ENCODE measurements at places on chromosomes 7 and 10.

- DNase-seq = no peak
These were observed 18.9 kb upstream of the PRKAR2B start for GRCh38 chr7:107025449-107026103.

DNA sequence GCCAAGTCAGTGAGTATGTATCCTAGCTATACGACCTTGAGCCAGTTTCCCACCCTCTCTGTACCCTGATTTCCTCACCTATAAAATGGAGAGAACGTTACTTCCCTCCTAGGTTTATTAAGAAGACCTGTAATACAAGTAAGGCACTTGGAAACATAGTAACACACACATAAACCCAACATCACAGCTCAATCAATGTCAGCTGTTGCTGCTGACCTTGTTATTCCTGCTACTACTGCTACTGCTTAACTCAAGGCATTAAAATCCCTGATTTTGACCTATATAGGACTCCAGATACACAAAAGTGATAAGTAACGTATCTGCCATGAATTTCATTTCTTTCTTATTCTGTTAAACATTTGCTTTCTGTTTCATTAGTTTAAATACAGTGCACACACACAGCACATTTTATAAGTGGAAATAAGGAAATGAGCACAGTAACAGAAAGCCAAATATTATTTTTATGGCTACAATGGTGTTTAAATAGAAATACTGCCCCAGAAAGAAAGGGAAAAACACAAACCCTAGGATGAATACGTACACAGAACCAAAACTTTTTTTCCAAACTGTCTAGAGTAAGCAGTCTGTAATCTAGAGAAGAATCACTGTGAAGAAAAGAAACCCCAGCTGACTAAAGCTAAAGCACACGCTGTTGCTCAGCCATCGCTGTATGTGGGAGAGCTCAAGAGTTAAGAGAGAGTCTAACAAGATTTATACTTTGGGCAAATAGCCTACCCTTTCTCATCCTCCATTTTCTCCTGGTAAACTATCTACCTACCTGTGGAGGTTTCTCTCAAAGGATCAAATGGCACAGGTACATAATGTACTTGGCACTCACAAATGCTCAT is 19.0 kb downstream of the NAPEPLD start:
- DNase-seq = no peak

DNA sequence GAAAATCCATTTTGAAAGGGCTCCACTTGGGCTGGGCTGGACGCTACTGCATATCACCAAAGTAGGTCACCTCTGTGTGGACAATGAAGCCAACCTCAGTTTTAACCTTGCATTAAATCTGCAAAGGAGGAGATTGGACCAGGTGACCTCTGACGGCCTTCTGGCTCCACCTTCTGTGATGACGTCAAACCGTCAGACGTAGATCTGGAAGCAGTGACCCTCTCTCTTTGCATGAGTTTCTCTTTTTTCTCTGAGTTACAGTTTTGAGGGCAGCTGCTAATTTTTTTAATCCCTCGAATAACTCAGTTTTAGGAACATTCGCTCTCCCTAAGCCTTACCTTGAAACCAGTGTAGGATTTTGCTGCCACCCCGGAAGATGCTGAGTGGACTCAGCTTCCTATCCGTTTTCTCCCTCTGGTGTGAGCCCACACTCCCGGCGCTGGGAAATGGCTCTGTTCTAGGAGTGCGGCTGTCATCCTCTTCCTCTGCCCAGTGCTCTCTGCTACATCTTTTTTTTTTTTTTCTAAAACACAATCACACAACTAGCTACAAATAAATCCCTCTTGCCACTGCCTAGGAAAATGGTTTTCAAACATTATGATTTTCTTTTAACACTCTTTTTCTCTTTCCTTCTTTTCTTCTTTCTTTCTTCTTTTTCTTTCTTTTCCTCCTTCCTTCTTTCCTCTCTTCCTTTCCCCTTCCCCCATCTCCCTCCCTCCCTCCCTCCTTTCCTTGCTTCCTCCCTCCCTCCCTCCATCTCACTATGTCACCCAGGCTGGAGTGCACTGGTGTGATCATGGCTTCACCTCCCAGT is 27.7 kb upstream of the NMT2 start:
- no peak for DNase-seq

DNA sequence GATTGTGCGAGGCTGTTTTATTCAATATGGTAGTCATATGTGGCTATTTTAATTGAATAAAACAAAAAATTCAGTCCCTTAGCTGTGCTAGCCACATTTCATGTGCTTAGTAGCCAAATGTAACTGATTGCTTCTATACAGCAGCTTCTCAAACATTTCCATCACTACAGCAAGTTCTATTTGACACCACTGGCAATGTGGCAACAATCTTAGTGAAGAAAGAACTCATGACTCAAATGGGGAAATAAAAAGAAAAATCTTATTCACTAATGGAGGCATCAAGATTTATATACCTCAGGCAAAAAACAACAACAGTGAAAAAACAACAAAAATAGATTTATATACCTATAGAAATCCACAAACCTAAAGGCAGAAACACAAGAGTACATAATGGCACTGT is 17.9 kb downstream of the SEM1 start:
- no peak for DNase-seq

GRCh38 chr7:130365088-130365487 is 15.2 kb upstream of the CPA1 start:
- DNase-seq = no peak

GRCh38 chr10:35375091-35375765 is 38.9 kb downstream of the CCNY start:
- no peak for DNase-seq

- peak; percentile 16 for DNase-seq
These were observed 171.5 kb upstream of the SP4 start for GRCh38 chr7:21256310-21256877.

DNA sequence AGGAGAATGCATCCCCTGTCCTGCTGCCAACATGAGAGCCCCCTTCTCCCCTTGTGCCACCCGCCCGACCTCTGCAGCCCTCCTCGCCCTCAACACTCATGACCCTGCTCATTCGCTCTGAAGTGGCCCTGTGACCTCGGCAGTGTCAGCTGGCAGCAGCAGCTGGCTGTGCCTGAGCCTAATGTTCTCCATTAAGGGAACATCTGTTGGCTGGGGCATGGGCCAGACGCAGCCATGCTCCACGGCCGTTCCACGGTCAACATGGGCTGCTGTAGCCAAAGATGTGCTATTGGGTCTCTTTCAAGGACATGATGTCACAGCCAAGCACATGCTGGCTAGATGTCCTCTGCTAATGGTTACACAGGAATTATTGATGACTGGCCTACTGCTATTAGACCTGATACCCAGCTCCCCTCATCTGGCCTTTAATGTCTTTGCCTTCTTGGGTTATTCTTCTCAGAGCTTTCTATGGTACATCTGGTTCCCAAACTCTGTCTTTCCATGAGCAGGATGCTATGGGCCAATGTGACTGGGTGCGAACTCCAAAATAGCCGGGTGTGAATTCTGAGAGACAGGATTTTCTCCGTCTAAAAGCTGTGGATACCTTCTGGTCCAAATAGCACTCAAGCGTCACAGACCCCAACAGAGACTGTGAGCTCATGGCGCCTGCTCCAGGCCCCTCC is 22.4 kb downstream of the ADCYAP1R1 start:
- peak; percentile 38 for DNase-seq

GRCh38 chr10:725786-726185 is 36.3 kb upstream of the DIP2C start:
- no peak for DNase-seq

DNA sequence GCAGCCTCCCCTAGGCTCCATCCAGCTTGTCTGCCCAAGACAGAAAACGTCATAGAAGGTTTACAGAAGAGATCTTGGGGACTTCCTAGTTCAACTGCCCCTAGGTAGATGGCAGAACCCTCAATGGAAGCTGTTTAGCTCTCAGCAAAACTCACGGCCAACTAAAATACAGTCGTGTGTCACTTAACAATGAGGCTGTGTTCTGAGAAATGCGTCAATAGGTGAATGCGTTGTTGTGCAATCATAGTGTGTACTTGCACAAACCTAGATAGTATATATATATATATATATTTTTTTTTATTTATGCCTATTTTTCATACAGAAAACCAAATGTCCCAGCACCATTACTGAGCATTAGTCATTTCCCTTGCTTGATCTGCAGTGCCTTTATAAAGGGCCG is 100.4 kb upstream of the SH2B2 start:
- DNase-seq = no peak

GRCh38 chr10:14425034-14425433 is 94.3 kb upstream of the FRMD4A start:
- no peak for DNase-seq

- no peak for DNase-seq
These were observed 565.8 kb downstream of the NRG3 start for GRCh38 chr10:82440775-82441174.

GRCh38 chr10:119480667-119481066 is 61.9 kb downstream of the RGS10 start:
- no peak for DNase-seq

DNA sequence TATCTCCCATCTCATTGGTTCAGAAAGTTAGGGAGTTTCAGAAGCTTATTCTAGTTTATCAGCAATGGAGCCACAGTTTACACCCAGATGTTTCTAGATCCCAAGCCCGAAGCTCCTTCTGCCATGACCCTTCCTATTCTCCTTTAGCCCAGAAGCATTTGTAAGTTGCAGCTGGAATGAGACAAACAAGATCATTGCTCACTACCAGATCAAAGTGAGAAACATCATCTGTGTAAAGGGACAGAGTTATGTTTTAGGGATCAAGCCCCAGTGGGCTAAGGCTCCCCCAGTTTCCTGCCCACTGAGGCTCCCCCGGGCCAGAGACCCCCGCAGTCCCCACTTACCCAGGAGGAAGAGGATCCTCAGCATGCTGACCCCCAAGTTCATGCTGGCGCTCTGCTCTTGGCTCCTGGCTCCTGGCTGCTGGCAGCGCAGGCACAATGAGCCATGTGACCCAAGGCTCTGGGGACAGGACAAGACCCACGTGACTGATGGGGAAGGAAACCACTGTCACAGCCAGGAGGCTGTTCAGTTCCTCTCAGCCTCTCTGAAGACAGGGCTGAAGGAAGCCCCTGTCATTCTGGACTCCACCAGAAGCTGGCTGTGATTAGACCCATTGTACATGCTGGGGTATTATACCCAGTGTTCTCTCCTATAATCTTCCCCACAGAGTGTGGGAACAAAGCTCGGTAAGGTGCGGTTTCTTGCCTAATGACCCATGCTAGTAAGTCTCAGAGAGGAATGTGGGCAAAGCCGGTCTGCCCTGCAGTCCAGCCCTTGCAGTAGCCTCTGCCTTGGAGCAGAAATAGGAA is at the start of gene TMEM273:
Gene TMEM273 (minus strand): TSS at position 442 of the 812 bp plus-strand sequence. CDS start 55 bp downstream, at position 387.
- DNase-seq = no peak

- DNase-seq = peak; percentile 7
These were observed 108.8 kb downstream of the NPY start for GRCh38 chr7:24392774-24393173.

DNA sequence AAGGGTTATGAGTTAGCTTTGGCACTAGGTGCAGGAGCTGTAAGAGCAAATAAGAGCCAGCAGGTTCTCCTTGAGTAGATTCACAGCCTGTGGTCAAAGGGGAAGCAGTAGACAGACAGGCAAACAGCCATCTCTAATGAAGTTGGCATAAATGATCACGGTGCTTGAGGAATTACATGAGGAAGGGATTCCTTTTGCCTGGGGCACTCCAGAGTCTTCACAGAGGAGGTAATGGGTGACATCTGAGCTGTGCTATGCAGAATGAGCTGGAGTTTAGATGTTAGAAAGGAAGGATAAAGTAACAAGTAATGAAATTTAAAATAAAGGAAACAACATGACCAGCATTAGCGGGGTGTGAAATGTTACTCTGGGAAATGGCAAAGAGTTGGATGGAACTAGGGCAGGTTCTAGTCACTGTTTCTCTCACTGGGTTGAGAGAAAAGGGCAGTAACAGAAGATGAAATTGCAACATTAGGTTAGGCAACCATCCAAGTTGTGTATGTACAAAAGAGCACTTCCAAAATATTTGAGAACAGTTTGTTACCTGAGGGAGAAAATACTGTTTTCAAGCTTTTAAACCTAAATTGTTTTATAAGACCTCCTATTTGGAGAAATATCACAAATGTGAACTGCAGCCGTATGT is 613.8 kb downstream of the PHTF2 start:
- DNase-seq = no peak

GRCh38 chr7:139915268-139915863 is 86.3 kb downstream of the TBXAS1 start:
- DNase-seq = no peak

DNA sequence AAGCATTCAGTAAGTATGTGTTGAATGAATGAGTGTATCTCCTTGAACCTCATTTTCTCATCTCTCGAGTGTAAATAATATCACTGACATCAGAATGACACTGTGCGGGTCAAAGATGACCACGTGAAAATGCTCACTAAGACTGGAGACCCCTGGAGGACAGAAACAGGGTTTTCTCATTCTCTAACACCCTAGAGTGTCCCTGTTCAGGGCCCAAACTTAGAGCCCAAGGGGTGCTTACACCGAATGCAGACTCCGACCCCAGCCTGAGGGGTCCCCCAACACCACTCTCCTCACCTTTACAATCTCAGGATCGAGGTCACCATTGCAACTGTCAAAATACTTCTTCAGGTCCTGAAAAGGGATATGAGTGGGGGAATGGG is 1.4 kb downstream of the CDK5 start:
- no peak for DNase-seq

- no peak for DNase-seq
These were observed 12.5 kb downstream of the RNF32 start for GRCh38 chr7:156652886-156653568.

- DNase-seq = no peak
These were observed 70.0 kb upstream of the CC2D2B start for GRCh38 chr10:95837783-95838182.

DNA sequence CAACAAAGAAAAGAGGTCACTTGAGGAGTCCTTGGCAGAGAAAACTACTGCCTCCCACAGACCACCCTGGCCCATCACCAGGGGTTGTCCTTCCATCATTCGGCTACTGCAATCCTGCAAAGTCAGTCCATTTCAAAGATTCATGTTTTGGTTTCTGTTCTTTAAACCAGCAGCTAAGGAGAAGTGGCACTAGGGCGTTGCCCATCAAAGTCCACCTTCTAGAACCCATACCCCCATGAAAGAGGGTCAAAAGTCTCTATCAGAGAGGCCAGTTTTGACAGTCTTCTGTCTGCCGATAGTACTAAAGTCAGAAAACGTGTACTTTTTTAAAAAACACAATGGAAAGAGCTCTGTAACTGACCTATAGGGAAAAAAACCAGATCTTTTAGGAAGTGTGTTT is 14.4 kb downstream of the CCDC6 start:
- no peak for DNase-seq

GRCh38 chr10:126016156-126016805 is 119.9 kb downstream of the FANK1 start:
- DNase-seq = no peak

DNA sequence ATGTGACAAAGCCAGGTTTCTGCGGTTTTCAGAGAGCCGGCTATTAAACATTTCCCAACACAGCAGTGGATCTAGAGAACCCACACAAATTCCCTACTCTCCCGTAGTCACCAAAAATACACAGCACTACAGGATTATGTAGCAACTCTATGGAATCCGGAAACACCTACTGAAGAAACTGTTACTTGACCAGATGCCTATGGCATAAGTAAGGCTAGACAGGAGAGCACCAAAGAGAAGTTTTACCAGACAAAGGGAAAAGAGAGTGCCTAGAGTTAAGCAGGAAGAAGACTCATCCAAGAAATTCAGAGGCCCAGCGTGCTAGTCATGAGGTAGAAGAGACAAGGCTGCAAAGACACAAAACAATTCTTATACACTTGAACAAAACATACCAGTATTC is 321.1 kb downstream of the PARD3 start:
- DNase-seq = no peak
